Bladder microvascular endothelial cell (primary cell): ENCODE measurements at places on chromosomes 5 and 9. TPM values are rescaled to one million over a fixed set of nuclear protein-coding genes. Genes with fewer than 3 reads are reported as not detected.

The HRCT1 gene
- total RNA-seq = 0.32 and 3.5 TPM in 2 replicates

The TMEM174 gene
- not detected in 2 replicates for total RNA-seq

The FAM78A gene
- total RNA-seq = 4.7 and 5.3 TPM in 2 replicates

The C9orf57 gene
- not detected in 2 replicates for total RNA-seq

The RNF208 gene
- 0.16 and 0.31 TPM in 2 replicates for total RNA-seq

The ANKRD31 gene
- total RNA-seq = under 0.01 TPM in 2 replicates

The SPATA31C1 gene
- total RNA-seq = not detected in 2 replicates

The STKLD1 gene
- total RNA-seq = 0.25 and 0.49 TPM in 2 replicates

The MAN2A1 gene
- 48.2 and 85.8 TPM in 2 replicates for total RNA-seq

The ZNF454 gene
- 0.49 and 0.69 TPM in 2 replicates for total RNA-seq

The GGTA1 gene
- 0.16 and 2.5 TPM in 2 replicates for total RNA-seq

The PLPPR1 gene
- 0.19 TPM in 1 of 2 replicates, not detected in the other for total RNA-seq

The PCDHB16 gene
- total RNA-seq = under 0.01 and 0.63 TPM in 2 replicates

The IL5 gene
- total RNA-seq = not detected in 2 replicates

The ST8SIA4 gene
- 3.2 and 9.4 TPM in 2 replicates for total RNA-seq

The MAPK9 gene
- 13.6 and 30.1 TPM in 2 replicates for total RNA-seq

The TGFBI gene
- 5.2 and 12.8 TPM in 2 replicates for total RNA-seq

The PPP3R2 gene
- total RNA-seq = not detected in 2 replicates

The ETF1 gene
- 63.3 and 91.3 TPM in 2 replicates for total RNA-seq

The CDKN2B gene
- total RNA-seq = 3.1 and 4.1 TPM in 2 replicates

The SPATA31E1 gene
- not detected in 2 replicates for total RNA-seq

The PCA3 gene
- under 0.01 and 0.19 TPM in 2 replicates for total RNA-seq
